ENCODE measurements at places on chromosomes 5 and 9. TPM values are rescaled to one million over a fixed set of nuclear protein-coding genes. Genes with fewer than 3 reads are reported as not detected.

MROH2B gene
- not detected for total RNA-seq

EXOSC3 gene
- 60.8 TPM for total RNA-seq

NTRK2 gene
- total RNA-seq, result 6.2 TPM

TOPORS gene
- 31.4 TPM for total RNA-seq

TRPM6 gene
- total RNA-seq, result 2.3 TPM

GNA14 gene
- total RNA-seq, result 15.1 TPM

PCDHA7 gene
- total RNA-seq, result 0.52 TPM
